ENCODE measurements at places on chromosomes 4 and X. TPM values are rescaled to one million over a fixed set of nuclear protein-coding genes. Genes with fewer than 3 reads are reported as not detected.

GRCh38 chrX:314781-315595 is 3.6 kb downstream of the GTPBP6 start:
- DNase-seq, result no peak

DNA sequence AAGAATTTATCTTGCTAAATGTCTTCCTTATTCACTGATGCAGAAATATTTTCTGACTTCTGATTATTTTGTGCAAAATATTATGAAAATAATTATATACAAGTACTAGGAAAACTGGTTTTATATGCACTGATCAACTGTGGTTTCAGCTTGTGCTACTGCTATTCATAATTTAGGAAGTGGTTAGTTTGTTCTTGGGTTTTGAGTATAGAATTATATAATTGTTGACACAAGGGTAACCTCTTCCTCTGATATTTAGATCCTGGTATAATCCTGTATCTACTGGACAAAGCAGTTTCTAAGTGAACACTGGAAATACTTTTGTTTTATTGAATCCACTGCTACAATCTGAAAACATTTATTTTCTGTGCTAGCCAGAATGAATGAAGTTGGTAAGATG is 182.8 kb downstream of the PDGFC start:
- DNase-seq, result no peak

GRCh38 chr4:1396806-1397455 is 9.3 kb downstream of the NKX1-1 start:
- peak; percentile 49 for DNase-seq

GRCh38 chrX:154019633-154020528 is at the start of gene IRAK1:
Gene IRAK1, minus strand, starts transcription at chrX:154019902. Its CDS starts 90 bp downstream, at chrX:154019812.
- DNase-seq, result peak; percentile 99

DNA sequence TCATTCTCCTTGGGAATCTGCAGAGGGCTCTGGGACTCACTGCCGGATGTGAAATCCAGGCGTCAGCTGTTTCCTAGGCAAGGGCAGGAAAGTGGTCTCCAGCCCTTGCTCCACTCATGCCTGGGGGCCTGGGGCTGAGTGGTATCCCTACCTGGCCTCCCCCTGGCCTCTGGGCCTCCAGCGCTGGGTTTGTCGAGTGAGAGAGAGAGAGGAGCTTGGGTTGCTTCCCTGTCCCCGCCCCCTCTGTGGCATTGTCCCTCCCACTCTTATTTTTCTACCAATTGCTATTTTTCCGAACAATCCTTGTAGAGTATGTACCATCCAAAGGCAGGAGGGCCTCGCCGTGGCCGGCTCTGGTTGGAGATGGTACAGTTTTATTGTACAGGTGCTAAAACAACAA is 53.1 kb downstream of the ELF4 start:
- no peak for DNase-seq

RENBP gene
- 6.5 TPM for total RNA-seq

DNA sequence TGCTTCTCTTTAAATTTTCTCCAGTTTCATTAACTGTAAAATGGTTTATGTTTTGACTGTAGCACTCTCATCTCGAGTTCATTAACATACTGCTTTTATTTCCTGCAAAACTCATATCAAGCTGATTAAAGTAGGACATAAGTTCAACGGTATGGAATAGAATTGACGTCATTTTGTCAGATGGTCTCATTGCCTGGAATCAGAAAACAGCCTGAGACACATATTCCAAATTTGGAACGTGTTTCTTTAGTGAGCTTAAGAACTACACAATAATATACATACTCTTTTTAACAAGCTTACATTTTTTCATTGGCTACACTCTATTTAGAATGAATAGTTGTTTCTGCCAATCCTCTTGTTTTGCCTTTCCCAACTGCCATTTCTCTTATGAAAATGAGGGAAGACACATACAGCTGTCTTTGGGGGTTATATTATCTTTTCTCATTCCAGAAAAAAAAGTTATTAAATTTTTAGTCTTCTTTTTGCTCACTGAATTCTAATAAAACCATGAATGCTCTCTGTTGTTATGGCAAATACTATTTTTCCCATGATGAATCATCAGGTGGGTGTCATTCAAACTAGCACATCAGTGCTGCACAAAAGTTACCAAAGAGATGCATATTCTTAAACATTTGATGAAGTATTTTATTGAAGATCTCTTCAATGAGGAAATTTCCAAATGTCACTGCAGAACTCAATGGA is 162.8 kb downstream of the GABRB1 start:
- peak; percentile 65 for DNase-seq

RASL11B gene
- under 0.01 TPM for total RNA-seq

DNA sequence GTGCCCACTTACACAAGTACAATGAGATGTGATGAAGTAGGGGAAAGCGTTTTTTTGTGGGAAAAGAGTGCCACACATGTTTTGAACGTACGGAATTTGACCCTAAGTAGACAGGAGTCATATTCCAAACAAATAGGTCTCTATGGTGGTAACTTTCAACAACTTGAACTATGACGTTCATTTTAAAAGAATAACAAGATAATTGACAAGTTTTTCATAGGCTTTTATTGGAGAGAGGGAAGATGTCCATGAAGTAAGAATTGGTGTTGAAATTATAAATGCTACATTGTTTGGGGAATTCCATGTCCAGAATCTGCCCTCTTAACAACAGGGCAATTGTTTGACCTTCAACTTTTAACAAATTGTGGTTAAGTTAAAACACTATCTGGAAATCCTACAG is 126.5 kb downstream of the GASK1B start:
- DNase-seq, result peak; percentile 32

KIAA1210 gene
- not detected for total RNA-seq

- DNase-seq, result no peak
Observed at GRCh38 chrX:48909703-48910294, 1.6 kb downstream of the SLC35A2 start.

- peak; percentile 22 for DNase-seq
Observed at GRCh38 chrX:130030826-130031225, 48.4 kb downstream of the BCORL1 start.

GRCh38 chrX:51395810-51396728 is 63.4 kb downstream of the NUDT10 start:
- DNase-seq, result peak; percentile 11

- DNase-seq, result no peak
Observed at GRCh38 chr4:61212788-61213187, 12.7 kb downstream of the ADGRL3 start.

DNA sequence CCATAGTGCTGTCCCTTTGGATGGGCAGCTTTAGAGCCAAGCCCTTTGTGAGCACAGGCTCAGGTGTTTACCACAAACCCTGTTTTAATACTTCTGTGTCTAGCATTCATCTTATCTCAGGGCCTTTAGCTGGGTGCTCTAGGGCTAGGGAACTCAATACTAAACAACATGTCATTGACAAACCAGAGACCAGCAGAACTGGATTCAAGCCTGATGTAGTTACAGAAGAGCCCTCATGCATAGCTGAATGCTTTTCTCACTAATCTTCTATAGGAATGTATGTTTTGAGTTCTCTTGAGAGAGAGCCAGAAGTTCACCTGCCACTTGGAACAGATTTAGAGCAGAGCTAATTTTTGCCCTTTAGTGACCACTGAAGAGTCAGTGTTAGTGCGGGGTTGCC is 142.6 kb downstream of the DCK start:
- DNase-seq, result peak; percentile 55

PFKFB1 gene
- not detected for total RNA-seq

CHRDL1 gene
- total RNA-seq, result 25.9 TPM

DNA sequence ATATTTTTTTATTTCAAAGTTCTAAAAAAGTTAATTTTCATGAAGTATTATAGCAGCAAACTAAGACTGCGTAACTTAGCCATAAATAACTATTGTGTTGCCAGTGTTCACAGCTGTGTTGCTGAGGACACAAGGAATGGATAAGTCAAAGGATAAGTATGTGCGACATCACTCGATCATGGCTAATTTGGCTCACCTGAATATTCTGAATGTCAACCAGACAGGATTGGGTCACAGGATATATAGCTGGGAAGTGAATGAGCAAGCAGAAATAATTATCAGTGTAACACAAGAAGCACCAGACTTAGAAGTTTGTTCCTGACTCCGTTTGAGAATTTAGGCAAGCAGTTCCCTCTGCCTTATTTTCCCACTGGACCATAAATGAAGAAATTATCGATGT is 33.9 kb downstream of the PRDM8 start:
- DNase-seq, result no peak

DNA sequence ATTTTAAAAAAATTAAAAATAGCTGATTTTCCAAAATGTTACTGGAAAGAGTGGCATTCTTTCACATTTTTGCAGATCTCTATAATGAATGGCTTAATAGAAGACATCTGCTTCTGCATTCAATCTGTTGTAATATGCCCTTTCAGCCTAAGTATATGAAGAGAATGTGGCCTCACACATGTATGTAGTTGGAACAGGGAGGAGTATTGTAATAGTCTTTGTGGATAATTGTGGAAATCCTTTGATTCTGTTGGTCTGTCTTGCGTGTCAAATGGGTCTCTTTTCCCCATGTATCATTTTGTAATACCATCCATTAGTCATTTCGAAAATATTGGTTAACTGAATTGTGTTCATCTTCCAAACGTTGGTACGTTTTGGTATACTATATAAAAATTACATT is 11.6 kb downstream of the TXLNG start:
- no peak for DNase-seq

GYPB gene
- not detected for total RNA-seq

DNA sequence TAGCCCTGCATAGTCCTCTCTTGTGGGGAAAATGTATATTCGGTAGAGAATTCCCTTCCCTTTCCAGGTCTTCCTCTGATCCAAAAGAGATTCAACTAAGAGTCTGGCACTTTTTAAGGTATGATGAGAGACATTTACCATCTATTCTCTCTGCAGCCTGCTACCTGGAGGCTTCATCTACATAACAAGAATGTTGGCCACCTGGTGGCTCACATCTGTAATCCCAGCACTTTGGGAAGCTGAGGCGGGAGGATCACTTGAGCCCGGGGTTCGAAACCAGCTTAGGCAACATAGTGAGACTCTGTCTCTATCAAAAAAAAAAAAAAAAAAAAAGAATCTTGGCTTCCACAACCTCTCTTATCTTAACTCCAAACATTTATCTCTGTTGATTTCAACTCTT is 40.4 kb upstream of the NOCT start:
- DNase-seq, result no peak

DNA sequence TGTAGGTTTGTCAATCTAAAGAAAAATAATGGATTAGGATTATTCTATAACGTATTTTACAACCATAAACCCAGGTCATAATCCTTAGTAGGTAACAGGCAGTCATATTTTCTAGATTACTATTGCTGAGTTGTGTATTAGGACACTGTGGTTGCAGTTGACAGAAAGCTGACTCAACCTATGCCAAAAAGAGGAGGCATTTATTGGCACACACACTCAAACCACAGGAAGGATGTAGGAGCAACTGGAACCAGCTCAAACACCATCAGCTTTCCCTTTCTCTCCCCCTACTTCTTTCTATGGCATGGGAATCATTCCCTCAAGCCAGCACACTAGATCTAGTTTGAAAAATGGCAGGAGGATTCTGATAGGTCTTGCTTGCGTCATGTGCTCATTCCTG is 136.4 kb upstream of the FAM9C start:
- peak; percentile 43 for DNase-seq

- no peak for DNase-seq
Observed at GRCh38 chr4:186852073-186852420, 128.4 kb upstream of the FAT1 start.

- no peak for DNase-seq
Observed at GRCh38 chr4:57333684-57334083, 223.5 kb upstream of the IGFBP7 start.

GPR119 gene
- total RNA-seq, result not detected

- DNase-seq, result no peak
Observed at GRCh38 chr4:54509057-54509456, 148.7 kb upstream of the KIT start.

MAGED4B gene
- total RNA-seq, result 24.6 TPM

GRCh38 chr4:1975391-1975801 is 33.4 kb downstream of the NELFA start:
- peak; percentile 76 for DNase-seq

GRCh38 chr4:152094970-152095700 is 334.3 kb upstream of the GATB start:
- no peak for DNase-seq

ADAM29 gene
- not detected for total RNA-seq

GRCh38 chr4:141416677-141417363 is 196.1 kb downstream of the ZNF330 start:
- no peak for DNase-seq

- no peak for DNase-seq
Observed at GRCh38 chr4:87427518-87427868, 5.1 kb downstream of the NUDT9 start.

- DNase-seq, result no peak
Observed at GRCh38 chr4:73929278-73929677, 52.5 kb downstream of the PF4 start.

GRCh38 chr4:113300471-113300928 is 251.0 kb downstream of the ANK2 start:
- DNase-seq, result peak; percentile 89

GRCh38 chr4:148376151-148376550 is 66.1 kb downstream of the NR3C2 start:
- DNase-seq, result no peak

DNA sequence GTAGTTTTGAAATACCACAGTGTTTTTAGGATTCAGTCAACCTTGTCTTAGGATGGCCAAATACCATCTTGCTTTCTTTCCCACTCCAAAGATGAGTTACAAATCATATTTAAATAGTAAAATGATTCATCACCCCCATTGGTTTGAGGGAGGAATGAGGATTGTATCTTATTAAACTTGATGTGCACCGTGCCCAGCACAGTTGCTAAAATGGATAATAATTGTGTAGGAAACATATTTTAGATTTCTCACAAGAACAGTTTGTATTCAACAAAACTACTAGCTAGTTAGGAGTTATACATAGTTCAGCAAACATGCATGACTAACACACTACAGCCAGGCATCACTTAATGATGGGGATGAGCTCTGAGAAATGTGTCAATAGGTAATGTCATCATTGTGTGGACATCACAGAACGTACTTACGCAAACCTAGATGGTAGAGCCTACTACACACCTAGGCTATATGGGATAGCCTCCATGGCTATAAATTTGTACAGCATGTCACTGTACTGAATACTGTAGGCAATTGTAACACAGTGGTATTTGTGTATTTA is 245.4 kb downstream of the FBXW7 start:
- no peak for DNase-seq

DIPK2B gene
- total RNA-seq, result not detected

All from osteoblast (primary cell).